T-helper 17 cell (primary cell): ENCODE measurements at places on chromosomes 5 and 9.

DNA sequence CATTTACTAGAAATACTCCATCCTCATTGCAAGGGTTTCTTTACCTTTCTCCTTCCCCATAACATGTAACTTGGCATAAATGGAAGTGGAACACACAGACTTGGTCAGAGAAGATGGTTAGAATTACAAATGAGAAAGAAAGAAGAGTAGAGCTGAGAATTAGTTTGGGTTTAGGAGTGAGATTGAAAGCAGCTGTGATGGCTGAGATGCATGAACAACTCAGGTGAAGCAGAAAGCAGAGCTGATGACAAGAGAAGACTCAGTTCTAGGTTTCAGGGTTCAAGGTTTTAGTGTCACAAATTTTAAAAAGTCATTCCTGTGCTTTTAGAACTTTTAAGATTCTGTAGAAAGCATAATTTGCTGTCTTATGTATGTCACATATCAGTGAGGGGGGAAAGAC, 54.0 kb downstream of the TMEM161B start:
- peaks cover 16% of the 10 kb centered on the region for H3K36me3 ChIP-seq
- peaks cover 7% of the 10 kb centered on the region for H3K4me1 ChIP-seq
- H3K27me3 ChIP-seq, result no peaks in the 10 kb centered on the region
- H3K27ac ChIP-seq, result peak overlapping the region; percentile 21
- DNase-seq, result no peak

- H3K27me3 ChIP-seq, result no peaks in the 10 kb centered on the region
- peak overlapping the region; percentile 100 for H3K27ac ChIP-seq
- no peak for DNase-seq
- peak overlapping the region; percentile 86 for H3K4me3 ChIP-seq
- H3K4me1 ChIP-seq, result peaks cover 69% of the 10 kb centered on the region
These were observed 34.9 kb downstream of the IRF1 start for GRCh38 chr5:132455614-132456115.

DNA sequence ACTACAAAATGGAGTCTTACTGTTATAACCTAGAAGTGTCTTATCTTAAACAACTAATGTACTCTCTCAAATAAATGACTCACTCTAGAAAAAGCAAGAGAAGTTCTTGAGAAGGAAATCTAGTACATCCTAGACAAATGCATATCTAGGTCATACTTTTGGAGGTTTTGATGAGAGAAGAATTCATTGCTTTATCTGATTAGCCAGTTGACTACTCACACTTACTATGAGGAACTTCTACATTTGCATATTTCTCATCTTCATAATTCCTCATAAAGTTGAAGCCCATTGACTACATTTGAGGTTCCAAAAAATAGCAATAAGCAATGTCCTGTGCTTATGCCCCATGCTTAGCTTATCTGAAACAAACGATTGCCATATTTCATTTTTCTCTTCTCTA, 2.8 kb downstream of the JAKMIP2 start:
- no peak for DNase-seq
- no peaks in the 10 kb centered on the region for H3K27me3 ChIP-seq

- no peaks in the 10 kb centered on the region for H3K36me3 ChIP-seq
- no peaks in the 10 kb centered on the region for H3K4me1 ChIP-seq
These were observed 67.4 kb downstream of the ROR2 start for GRCh38 chr9:91882627-91883026.

DNA sequence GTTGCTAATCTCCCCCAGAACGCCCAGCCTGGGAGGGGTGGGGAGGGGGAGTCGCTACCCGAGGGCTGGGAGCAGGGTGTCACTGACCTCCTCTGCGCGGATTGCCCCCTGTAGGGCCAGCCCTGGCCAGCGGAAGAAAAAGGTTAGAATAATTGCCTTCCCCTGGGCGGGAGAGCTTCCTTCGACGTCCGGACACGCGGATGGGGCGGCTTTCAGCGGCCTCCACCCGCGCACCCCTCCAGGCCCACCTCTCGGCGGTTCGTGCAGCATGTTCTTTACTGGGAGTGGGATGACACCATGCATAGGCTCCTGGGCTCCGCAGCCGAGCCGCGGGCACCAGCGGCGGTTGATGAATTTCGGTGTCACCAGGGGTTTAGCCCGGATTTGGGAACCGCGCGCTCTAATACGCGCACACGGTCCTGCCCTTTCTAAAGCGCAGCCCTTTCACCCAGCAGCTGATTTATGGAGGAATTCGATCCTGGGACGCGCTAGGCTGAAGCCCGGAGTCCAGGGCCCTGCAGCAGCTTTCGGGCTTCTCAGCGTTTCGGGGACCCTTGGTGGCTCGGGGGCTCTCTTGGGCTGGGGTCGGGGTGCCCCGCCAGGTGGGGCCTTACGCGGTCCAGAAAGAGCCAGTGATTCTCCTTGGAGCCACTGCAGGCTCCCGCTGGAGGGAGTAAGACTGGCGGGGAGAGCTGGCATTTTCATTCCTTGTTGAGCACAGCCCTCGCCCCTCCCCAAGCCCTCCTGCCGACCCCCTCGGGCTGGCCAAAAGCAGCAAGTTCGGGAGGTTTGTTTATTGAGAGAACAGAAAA, 10.1 kb downstream of the LMX1B start:
- no peak for DNase-seq
- no peak overlapping the region for H3K27ac ChIP-seq
- H3K36me3 ChIP-seq, result no peaks in the 10 kb centered on the region
- peaks cover 89% of the 10 kb centered on the region for H3K27me3 ChIP-seq

DNA sequence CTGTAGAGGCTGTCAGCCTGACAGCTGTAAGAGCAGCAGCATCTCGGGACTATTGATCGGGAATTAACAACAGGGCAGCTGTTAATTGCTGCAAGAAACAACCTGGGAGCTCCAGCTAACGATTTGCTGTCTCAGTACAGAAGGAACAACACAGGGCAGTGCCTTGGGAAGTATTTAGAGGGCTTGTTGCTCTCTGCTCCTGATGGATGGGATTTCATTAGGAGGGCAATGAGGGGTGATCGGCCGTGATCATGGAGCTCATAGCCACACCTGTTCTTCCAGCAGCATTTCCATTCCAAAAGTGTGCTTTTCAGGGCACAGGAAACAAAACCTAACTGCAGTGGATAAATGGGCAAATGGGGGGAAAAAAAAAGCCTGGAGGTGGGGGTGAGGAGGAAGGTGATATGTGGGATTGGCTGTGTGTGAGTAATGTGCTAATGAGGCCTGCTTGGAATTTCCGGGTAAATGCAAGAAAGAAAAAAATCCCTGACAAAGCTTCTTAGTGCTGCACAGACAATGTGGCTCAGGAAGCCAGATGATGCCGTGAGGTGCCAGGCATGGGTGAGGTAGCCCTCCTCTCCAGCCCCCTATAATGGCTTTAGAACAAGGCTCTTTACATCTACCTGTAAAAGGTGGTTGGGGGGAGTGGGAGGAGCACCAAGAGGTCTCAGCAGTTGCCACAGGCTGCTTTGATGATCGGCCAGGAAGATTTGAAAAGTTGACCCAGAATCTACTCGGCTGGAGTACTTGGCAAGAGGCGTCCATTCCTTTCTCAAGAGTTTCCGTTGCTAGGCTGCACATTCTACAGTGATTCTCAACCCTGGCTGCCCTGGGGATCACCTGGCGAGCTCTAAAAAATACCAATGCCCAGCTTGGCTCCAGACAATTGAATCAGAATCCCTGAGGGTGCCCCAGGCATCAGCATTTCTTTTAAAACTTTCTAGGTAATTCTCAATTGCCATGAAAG, 139.5 kb upstream of the KLF9 start:
- no peaks in the 10 kb centered on the region for H3K36me3 ChIP-seq
- no peaks in the 10 kb centered on the region for H3K4me1 ChIP-seq
- H3K27me3 ChIP-seq, result peaks cover 5% of the 10 kb centered on the region
- no peak overlapping the region for H3K4me3 ChIP-seq
- no peak for DNase-seq
- H3K27ac ChIP-seq, result no peak overlapping the region

GRCh38 chr5:126808521-126808988, 31.6 kb downstream of the LMNB1 start:
- H3K27me3 ChIP-seq, result no peaks in the 10 kb centered on the region
- no peak overlapping the region for H3K27ac ChIP-seq
- no peak for DNase-seq
- H3K4me1 ChIP-seq, result peaks cover 28% of the 10 kb centered on the region

GRCh38 chr9:28319981-28320380, 746.7 kb upstream of the C9orf72 start:
- H3K27me3 ChIP-seq, result no peaks in the 10 kb centered on the region
- no peak overlapping the region for H3K27ac ChIP-seq
- H3K4me1 ChIP-seq, result no peaks in the 10 kb centered on the region
- DNase-seq, result no peak

DNA sequence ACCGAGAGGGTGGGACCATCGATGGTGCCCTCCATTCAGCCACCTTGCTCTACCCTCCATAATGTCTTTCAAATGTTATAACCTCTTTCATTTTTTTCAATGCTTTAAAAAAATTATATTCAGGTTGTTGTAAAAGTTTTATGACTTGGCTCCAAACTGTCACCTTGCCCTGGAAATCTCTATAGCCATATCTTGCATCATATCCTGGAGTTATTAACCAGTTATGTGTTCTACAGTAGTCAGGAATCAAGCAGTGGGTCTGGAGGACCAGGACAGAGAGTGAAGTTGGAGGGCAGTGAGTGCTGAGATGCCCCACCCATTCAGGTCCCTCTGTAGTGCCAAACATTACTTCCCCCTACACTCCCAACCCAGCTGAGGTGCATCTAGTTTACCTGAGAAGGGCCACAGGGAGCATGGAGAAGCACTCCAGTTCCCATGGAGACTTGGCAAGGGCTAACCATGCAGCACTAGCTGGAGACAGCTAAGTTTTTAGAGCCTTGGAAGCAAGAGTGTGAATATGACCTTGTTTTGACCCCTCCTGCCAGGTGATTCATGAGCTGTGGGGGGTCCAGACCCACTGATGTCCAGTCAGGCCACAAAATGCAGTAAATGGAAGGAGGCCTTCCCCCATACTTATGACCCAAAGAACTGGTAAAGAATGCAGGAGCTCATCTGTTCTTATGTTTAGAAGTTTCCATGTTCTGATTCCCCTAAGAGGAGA, 5.5 kb downstream of the IFNA8 start:
- H3K27ac ChIP-seq, result peak overlapping the region; percentile 14
- H3K4me1 ChIP-seq, result peaks cover 9% of the 10 kb centered on the region
- peaks cover 58% of the 10 kb centered on the region for H3K27me3 ChIP-seq
- DNase-seq, result no peak

DNA sequence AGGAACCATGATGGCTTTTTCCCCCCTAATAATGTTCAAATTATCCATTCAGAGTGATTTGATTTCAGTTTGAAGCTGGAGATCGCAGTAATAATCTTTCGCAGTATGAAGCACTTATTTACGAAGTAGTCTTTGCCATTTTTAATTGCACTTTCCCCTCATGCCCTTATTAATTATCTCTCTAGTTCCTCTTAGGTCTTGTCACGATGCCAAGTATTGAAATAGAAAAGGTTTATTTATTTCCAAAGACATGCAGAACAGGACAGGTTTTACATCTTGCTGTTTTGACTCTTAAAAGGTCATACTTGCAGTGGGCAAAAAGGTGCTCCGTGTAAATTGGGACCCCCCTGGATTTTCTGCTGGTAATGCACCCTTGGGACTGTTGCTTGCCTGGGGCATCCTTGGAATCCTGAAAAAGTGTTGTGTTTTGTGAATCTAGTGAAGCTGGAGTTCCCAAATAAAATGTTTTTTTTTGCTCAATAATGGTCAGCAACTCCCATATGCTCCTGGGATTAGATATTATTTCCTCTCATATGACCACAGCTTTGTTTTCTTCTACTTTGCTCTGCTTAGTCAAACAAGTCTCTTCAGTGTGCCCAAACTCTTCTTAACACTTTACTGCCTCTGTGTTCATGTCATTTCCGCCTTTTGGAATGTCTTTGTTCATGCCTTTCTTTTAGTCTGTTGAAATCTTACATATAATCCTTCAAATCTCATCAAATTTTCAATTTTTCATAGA, 278.3 kb downstream of the TMEM38B start:
- H3K27ac ChIP-seq, result no peak overlapping the region
- DNase-seq, result no peak
- no peak overlapping the region for H3K4me3 ChIP-seq
- H3K36me3 ChIP-seq, result no peaks in the 10 kb centered on the region
- no peaks in the 10 kb centered on the region for H3K27me3 ChIP-seq
- H3K4me1 ChIP-seq, result no peaks in the 10 kb centered on the region

GRCh38 chr5:122112733-122113558, 16.4 kb upstream of the ZNF474 start:
- H3K27me3 ChIP-seq, result peaks cover 15% of the 10 kb centered on the region
- DNase-seq, result no peak
- H3K36me3 ChIP-seq, result no peaks in the 10 kb centered on the region
- no peak overlapping the region for H3K4me3 ChIP-seq
- no peak overlapping the region for H3K27ac ChIP-seq

- H3K4me1 ChIP-seq, result no peaks in the 10 kb centered on the region
- DNase-seq, result no peak
- peaks cover 37% of the 10 kb centered on the region for H3K27me3 ChIP-seq
- H3K27ac ChIP-seq, result no peak overlapping the region
- H3K36me3 ChIP-seq, result no peaks in the 10 kb centered on the region
- no peak overlapping the region for H3K4me3 ChIP-seq
These were observed 70.6 kb downstream of the MAST4 start for GRCh38 chr5:66666778-66667177.

DNA sequence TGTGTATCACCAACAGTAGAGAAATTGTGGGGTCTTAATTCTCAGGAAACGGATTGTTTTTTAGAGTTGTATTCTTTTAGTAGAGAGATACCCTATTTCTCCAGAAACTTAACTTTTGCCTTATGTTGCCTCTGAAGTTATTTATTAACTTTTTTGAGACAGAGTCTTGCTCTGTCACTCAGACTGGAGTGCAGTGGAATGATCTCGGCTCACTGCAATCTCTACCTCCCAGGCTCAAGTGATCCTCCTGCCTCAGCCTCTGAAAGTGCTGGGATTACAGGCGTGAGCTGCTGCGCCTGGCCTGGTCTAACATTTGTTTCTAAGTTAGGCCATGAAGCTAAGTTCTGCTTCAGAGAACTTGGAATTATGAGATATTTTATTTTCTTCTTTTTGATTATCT, 75.0 kb downstream of the CFAP95 start:
- H3K27ac ChIP-seq, result no peak overlapping the region
- no peak overlapping the region for H3K4me3 ChIP-seq
- H3K4me1 ChIP-seq, result peaks cover 2% of the 10 kb centered on the region
- peaks cover 13% of the 10 kb centered on the region for H3K27me3 ChIP-seq
- H3K36me3 ChIP-seq, result peaks cover 2% of the 10 kb centered on the region

DNA sequence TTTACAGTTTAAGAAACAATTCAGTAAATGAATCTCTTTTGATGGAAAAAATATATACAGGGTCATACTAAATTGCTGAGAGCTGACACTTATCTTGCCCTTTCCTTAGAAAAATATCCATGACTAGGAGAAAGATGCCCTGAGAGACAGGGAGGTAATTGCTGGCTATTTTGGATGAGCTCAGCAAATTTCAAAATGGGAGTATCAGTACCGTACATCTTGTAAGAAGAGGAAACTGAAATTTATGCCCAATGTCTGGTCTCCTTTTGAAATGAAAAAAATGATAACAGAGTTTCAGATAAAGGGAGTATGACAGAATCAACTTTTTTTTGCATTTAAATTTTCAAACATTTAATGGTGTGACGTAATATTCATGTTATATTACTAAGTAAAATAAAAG, 415.8 kb upstream of the CDH10 start:
- H3K27ac ChIP-seq, result no peak overlapping the region
- no peaks in the 10 kb centered on the region for H3K36me3 ChIP-seq
- H3K27me3 ChIP-seq, result no peaks in the 10 kb centered on the region
- H3K4me1 ChIP-seq, result no peaks in the 10 kb centered on the region
- H3K4me3 ChIP-seq, result no peak overlapping the region
